ENCODE measurements at places on chromosomes 7 and 10.

GRCh38 chr10:50577681-50578350 is 45.9 kb downstream of the SGMS1 start:
- no peak for DNase-seq

DNA sequence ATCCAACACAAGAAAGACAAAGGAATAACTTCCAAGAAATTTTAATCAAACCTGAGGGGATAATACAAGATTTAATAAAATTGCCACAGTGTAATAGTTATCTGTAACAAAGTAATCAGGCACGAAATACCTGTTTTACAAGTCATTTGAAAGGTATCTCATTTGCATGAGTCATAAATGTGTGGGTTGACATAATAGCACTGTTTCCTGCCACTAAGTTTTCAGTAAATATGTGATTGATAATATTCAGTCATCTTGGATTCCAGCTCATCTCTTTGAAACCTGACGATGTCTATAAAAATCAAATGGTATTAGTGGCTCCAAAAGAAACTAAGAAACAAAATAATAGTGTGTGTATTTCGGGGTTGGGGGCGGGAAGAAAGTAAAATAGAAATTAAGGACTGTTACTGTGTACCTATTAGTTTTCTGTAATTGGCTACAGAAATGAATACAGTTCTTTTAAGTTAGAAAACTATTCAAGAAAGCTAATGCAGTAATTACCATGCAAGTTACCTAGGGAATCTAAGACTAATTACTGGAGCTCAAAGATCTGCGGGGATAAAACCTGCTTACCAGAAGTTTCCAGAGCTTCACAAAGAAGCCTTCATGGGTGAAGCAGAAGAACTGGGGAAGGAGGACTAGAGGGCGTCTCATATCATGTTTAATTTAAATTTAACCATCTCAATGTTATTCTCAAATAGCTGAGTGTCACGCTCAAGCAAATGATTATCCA is 100.7 kb downstream of the ST8SIA6 start:
- DNase-seq = no peak

GRCh38 chr10:7567911-7568620 is 98.7 kb downstream of the ITIH5 start:
- DNase-seq = no peak

DNA sequence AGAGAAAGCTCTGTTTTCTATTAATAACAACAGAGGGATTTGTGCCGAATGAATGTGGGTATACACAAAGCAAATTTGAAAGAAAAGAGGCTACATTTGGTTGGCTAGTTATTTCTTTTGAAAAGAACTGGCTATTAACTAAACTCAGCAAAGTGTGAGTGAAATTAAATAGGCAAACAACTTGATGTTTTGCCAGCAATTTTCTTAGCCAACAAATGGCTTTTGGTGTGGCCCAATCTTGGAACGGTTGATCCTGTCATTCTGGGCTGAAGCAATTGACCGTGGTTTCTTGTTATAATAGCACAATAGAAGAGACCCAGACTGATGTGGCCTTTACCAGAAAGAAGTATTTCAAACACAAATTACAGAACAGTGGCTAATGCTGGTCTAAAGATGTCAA is 898.6 kb downstream of the KCNMA1 start:
- DNase-seq = no peak

- no peak for DNase-seq
Measured at GRCh38 chr7:124130-124949, 68.0 kb upstream of the FAM20C start.

DNA sequence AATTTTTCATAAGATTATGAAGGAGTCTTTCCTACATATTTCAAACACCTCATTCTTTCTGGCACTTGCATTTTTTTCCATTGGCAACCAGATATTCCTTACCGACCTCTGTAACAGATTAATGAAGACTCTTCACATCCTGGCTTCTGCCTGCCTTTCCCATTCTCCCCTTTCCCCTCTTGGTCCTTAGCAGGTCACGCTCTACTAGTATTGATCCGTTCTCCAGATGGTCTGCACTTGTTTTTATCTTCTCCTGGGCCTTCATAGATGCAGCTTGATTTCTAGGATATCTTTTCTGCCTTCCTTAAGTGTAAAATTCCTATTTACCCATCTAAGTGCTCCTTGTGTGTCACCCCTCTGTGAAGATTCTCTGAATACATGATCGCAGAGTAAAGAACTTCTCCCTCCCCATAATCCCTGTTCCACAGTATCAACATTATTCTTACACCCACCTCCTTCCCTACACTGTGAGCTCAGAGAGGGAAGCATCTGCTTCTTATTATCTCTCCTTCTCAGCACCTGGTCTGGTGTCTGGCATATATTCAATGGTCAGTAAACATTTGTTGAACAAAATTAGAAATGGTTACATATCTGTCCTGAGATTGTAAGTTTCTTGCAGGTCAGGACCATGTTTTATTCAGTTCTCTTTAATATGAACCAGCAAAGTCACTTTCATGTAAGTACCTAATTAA is 654.2 kb downstream of the REEP3 start:
- DNase-seq = no peak

GRCh38 chr10:48523820-48524758 is 80.8 kb downstream of the ARHGAP22 start:
- peak; percentile 84 for DNase-seq

- DNase-seq = no peak
Measured at GRCh38 chr7:112080978-112081377, 125.2 kb downstream of the DOCK4 start.

GRCh38 chr10:123203393-123204126 is 49.4 kb downstream of the BUB3 start:
- no peak for DNase-seq

- no peak for DNase-seq
Measured at GRCh38 chr10:72729528-72729927, 37.6 kb downstream of the MCU start.

- DNase-seq = no peak
Measured at GRCh38 chr7:1925973-1926907, 256.2 kb downstream of the ELFN1 start.

GRCh38 chr10:77388571-77389100 is 249.0 kb downstream of the KCNMA1 start:
- no peak for DNase-seq

DNA sequence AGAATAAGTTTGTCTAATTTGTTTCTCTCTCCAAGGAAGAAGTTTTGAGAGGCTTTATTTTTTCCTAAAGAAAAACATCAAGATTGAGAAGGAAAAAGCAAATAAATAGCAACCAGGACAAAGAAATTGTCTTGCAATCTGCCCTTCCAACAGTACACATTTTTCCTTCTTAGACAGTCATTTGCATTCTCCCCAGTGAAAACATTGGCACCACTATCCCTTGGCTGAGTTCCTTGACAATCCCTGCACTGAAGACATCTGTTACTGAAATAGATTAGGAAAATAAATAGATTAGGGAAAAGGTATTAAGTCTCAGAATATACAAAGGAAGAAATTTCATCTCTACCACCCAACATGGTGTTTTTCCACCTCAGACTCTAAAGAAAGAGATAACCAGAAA is 12.2 kb upstream of the TMEM243 start:
- no peak for DNase-seq

- DNase-seq = no peak
Measured at GRCh38 chr10:60952846-60953220, 8.8 kb upstream of the RHOBTB1 start.

DNA sequence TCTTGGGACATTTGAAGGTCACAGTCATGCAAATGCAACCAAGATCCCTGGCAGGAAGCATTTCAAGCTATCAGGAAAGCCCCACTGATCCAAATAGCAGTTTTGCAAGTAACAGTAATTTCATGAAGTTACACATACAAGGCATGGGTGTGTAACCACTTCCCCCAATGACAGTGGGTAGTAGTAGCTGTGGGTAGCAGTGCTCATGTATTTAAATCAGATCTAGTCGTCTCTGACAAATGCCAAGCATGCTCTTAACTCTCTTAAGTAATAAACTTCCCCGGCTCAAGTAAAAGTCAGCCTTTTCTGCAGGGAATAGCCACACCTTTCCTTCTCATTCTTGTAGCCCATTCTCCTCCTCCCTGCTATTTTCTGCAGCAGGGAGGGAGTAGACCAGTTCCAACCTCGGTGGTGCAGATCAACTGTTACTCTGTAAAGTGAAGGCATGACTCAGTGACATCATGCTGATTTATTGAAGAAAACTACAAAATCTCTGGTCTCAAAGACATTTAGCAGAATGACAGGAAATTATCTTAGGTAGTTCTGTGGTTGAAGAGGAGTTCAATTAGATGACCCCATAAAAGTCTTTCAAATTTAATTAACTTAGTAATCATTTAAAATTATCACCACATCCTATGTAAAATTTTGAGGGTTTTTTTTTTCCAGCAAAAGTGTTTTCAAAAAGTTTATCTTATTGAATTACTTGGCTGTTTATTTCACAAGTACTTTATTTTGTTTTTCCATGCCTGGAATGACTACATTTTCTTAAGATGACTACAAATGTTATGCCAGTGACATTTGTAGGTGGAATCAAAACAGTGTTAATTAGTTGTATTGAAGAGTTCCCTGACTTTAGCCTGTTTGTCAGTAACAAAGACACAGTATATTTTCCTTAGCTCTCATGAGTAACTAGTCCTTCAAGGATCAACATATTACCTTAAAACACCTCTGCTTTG is 568.3 kb downstream of the INHBA start:
- DNase-seq = no peak

GRCh38 chr10:22230158-22230833 is 12.5 kb upstream of the EBLN1 start:
- DNase-seq = peak; percentile 45

GRCh38 chr7:4154882-4155535 is 527.1 kb upstream of the FOXK1 start:
- DNase-seq = no peak

DNA sequence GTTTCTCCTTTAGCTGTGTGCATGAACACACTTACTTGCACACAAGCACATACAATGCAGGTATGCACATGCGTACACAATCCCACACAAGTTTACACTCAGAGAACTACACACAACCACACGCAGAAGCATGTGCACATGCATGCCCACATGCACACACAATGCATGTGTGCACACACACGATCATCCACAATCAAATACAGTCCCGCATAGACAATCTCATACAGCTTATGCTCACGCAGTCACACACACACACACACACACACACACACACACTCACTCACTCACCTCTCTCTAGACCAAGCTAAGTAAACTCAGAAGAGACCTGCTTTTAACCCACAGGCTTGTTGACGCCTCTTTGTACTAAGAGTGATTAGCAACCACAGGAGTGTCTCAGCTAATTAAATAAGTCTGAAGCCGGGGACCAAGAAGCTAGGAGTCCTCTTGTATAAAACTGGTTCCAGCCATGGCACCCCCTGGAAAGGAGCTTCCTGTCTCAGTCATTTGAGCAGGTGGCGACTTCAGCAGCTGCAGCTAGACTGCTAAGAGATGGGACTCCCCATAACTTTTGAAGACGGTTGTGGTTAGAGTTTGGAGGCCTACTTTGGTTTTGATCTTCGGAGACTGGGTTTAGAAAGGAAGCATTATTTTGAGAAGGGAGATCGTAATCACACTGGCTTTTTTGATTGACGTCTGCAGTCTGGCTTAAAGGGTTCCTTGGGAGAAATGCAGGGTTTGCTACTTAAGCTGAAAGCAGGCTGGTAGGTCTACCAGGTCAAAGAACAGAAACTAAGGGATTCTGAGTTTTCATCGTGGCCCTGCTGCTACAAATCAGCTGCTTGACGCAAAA is 82.3 kb upstream of the ADRB1 start:
- DNase-seq = no peak

Measured in HEK293T (cell line).